ENCODE measurements at places on chromosomes 7 and 10.

DNA sequence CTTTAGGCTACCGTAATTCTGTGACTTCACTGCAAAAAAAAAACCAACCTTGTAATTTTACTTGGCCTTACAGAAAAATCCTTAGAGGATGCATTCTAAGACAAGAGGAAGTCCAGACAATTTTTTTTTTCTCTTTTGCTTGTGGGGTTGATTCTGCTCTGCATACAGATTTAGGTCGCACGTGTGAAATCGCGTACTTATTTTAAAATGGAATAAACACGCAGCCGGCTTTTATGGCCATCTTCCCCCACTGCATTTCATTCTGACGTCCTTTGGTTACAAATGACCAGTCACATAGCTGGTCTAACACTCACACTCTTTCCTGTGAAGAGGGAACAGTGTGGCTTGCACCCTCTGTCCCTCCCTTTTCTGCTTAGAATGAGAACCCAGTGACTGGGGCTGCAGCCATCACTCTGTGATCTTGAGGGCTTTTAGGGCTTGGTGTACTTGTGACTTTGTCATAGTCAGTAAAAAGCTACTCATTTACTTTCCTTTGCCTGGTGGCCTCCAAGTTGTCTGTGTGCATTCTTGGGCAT is 63.6 kb upstream of the CARD11 start:
- no peak for DNase-seq

DNA sequence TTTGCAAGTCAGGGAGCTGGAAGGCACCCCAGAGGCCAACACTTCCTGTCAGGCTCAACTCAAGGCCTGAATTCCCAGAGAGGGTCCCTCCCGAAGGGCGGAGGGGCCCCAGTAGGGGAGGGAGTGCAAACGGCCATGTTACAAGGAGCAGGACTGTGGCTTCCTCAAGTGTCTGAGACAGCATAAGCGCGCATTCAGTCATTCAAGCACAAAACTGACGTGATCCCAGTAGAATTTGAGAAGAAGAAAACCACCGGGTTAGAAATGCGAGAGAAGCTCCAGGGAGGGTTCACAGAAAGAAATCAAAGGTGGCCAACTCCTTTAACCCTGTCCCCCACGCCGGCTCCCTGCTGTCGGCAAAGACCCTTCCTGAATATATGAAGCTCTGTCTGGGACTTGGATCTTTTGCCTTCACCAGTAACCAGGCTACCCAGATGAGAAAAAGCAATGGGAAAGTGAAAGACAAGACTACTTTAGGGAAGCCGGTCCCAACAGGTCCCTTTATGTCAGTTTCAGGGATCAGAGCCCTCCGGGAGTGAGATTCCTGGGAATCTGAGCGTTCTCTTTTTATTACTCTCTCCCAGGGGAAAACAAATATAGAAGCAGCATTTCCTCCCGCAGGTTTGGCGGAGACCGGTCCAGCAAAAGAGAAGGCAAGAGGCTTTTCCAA is 1.3 kb downstream of the AFAP1L2 start:
- no peak for DNase-seq

- no peak for DNase-seq
Observed at GRCh38 chr10:29033311-29033940, 255.4 kb upstream of the LYZL1 start.

DNA sequence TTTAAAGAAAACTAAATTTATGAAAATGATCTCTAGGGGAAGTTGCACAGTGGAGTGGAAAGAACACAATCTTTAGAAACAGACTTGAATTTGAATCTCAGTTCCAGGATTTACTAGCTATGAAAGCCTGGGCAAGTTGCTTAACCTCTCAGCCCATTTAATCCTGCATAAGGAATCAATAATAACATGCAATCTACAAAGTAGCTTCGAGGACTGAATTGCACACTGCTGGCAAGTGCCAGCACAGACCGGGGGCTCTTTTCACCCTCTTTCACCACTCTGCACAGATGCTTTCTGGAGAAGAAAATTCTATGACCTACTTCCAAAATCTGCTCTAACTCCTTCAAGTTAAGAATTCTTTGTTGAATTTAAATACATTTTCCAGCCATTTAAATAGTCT is 63.4 kb upstream of the ANK3 start:
- no peak for DNase-seq

- DNase-seq = no peak
Observed at GRCh38 chr7:138610671-138611170, 90.4 kb downstream of the SVOPL start.

- DNase-seq = no peak
Observed at GRCh38 chr10:50326757-50327701, 75.7 kb upstream of the ASAH2 start.

DNA sequence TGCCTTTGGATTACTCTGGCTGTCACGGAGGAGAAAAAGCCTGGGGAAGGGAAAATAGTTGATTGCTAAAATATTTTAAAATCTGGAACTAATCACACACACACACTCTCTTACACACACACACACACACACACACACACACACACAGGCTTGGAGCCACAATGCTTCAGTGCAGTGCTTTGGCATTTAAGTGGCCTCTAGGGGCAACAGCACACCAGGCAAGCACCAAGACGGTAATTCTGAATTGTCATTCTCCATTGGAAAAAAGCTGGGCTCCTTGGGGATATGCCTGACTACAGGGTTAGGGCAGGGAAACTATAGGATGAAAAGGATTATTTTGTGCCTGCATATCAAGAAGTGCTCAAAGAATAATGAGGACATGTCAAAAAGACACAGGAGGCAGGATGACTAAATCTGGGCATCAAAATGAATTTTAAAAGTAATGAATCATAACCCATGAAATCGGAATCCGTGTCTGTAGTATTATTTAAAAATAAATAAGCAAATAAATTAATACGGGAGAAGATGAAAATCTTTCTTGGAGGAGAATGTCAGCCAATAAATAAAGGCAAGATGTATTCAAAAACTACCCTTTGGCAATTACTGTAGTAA is 30.4 kb upstream of the DDC start:
- DNase-seq = peak; percentile 15

GRCh38 chr10:20200758-20201157 is 384.5 kb downstream of the PLXDC2 start:
- DNase-seq = no peak

- DNase-seq = no peak
Observed at GRCh38 chr7:99808766-99809165, 19.0 kb upstream of the CYP3A43 start.

All from NCI-H1436 treated with DMSO at 0.1 percent for 48 hours (cell line).